Omental fat pad (tissue), 4 donors: ENCODE measurements at places on chromosomes 1 and 21. TPM values are rescaled to one million over a fixed set of nuclear protein-coding genes. Genes with fewer than 3 reads are reported as not detected.

- no peak for DNase-seq
These were observed 182.6 kb downstream of the VAV3 start for GRCh38 chr1:107782217-107782845.

TNFRSF14 gene
- total RNA-seq = 41.0 TPM

CFHR4 gene
- not detected for total RNA-seq

VTCN1 gene
- total RNA-seq = not detected
